HCEC 1CT (cell line): ENCODE measurements at places on chromosomes 4 and X.

GRCh38 chr4:29805245-29805644 is 914.9 kb upstream of the PCDH7 start:
- DNase-seq = no peak

GRCh38 chr4:156377036-156377710 is 423.5 kb upstream of the CTSO start:
- peak; percentile 17 for DNase-seq

DNA sequence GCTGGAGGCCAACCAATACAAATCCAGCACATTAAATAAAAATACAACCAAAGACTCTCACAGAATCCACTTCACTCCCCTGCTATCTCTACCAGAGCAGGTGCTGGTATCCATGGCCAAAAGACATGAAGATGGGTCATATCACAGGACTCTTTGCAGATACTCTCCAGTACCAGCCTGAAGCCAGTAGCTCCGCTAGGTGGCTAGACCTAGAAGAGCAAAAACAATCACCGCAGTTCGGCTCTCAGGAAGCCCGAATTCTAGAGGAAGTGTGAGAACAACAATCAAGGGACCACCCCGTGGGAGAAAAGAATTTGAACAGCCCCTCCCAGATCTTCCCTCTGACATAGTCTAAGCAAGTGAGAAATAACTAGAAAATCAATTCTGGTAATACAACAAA is 20.2 kb downstream of the CLIC2 start:
- no peak for DNase-seq

DNA sequence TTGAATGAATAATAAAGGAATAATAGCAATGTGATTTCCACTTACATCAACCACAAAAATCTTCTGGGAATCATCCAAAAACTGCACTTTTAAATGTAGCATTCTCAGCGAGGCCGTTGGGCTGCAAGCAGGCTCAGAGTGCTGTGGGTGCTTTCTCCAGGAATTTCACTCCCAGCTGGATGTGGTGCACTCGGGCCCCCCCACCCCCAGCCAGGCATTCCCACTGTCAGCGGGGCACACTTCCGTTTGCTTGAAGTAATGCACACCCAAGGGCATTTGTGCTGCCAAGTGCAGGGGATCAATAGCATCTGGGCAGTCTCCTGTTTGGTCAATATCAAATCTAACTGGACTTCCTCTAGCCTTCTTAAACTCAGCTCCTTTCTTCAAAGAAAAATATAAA is at the start of gene FRMD7:
FRMD7 (minus strand) TSS at position 278 of the 400 bp plus-strand sequence; CDS start at position 102, 176 bp downstream.
- no peak for DNase-seq

- DNase-seq = no peak
Measured at GRCh38 chr4:48119646-48120045, 14.4 kb downstream of the TXK start.

GRCh38 chr4:2441393-2442174 is 22.8 kb downstream of the CFAP99 start:
- peak; percentile 22 for DNase-seq

GRCh38 chrX:22037225-22037624 is 5.1 kb downstream of the PHEX start:
- no peak for DNase-seq

DNA sequence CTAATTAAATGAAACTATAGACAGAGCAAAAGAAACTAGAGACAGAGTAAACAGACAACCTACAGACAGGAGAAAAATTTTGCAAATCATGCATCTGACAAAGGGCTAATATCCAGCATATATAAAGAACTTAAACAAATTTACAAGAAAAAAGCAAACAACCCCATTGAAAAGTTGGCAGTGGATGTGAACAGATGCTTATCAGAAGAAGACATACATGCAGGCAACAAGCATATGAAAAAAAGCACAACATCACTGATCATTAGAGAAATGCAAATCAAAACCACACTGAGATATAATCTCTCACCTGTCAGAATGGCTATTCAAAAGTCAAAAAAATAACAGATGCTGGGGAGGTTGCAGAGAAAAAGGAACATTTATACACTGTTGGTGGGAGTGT is 14.8 kb downstream of the ZNF280C start:
- no peak for DNase-seq

DNA sequence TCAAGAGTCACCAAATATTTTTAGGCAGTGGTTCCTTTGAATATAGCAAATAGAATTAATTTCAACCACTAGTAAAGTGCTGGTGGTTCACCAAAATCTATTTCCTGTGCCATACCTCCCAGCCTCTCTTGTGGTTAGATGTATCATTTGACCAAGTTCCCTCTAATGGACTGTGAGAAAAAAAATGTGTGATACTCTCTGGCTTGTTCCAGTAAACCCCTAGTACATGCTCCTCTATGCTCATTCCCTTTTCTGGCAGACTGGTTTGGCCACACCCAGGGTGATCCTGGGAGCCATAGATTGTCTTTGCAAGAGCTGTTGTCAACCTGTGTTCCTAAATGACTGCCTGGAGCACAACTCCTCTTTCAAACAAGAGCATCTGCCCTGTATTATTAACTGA is 109.5 kb downstream of the FRAS1 start:
- no peak for DNase-seq

GRCh38 chr4:70203601-70204000 is 8.1 kb downstream of the ODAM start:
- no peak for DNase-seq

DNA sequence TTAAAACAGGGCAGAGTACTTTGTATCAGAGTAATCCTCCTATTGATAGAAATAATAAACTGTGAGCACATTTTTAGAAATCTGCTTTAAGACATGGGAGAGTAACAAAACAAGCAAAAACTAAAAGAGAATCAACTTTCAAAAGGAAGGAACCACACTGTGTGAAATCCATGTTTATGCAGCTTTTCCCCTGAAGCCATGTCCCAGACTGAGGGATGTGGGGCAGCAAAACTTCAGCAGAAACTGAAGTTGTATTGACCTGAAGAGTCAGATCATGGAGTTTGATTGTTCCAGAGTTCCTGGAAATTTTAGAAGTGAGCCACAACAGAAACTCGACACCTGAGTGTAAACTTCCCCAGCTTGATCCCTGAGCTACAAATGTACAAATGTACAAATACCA is 53.2 kb downstream of the COMMD8 start:
- DNase-seq = no peak

DNA sequence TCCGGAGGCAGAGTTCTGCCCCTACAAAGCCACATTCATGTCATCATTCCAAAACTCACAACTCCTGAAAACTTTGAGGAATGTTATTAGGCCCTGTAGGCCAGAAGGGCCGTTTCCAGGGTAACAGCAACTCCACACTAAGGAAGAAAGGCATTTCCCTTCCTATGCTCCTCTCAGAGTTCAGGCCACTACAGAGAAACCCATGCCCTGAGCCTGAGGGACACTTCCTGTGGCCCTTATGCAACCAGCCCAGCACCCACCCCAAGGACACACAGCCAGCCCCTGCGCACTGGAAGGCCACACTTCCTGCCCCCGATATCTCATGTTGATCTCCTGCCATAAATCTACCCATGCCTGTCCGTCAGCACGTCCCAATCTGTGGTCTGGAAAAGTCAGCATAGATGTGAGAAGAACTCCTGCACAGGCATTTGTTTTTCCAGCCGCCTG is 289.3 kb downstream of the BCOR start:
- peak; percentile 65 for DNase-seq

- DNase-seq = no peak
Measured at GRCh38 chr4:66219401-66219800, 549.1 kb upstream of the EPHA5 start.

- DNase-seq = no peak
Measured at GRCh38 chr4:184955636-184956035, 62.7 kb upstream of the HELT start.

GRCh38 chr4:68167706-68168105 is 38.0 kb upstream of the TMPRSS11F start:
- no peak for DNase-seq

GRCh38 chr4:35493977-35494376 is 750.3 kb downstream of the ARAP2 start:
- no peak for DNase-seq

DNA sequence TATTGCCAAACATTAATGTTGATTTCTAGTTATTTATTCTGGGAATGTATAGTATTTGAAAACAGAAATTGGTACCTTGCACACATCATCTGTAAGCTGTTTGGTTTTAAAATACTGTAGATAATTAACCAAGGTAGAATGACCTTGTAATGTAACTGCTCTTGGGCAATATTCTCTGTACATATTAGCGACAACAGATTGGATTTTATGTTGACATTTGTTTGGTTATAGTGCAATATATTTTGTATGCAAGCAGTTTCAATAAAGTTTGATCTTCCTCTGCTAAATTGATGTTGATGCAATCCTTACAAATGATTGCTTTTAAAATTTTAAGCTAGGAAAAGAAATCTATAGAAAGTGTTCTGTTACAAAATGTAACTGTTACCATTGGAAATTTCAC is 30.8 kb upstream of the FMR1NB start:
- no peak for DNase-seq

- DNase-seq = peak; percentile 34
Measured at GRCh38 chr4:175560604-175561003, 251.5 kb downstream of the GPM6A start.

- no peak for DNase-seq
Measured at GRCh38 chr4:112651641-112652040, 14.7 kb downstream of the LARP7 start.

- no peak for DNase-seq
Measured at GRCh38 chr4:78720204-78720603, 55.9 kb upstream of the BMP2K start.

DNA sequence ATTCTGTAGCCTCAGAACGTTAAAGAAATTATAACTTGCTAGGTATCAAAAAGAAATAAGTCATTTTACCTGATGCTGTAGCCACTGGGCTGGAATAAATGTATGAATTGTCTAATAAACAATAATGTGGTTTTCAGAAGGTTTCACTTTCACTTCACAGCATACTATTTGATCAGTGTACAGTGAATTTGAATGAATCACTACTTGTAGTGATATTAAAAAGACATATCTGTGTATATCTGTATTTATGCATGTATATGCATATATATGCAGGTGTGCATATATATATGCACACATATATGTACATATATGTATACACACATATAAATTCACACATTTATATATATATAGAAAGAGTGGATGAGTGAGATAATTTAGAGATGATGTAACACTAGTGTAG is 440.0 kb upstream of the PCDH10 start:
- no peak for DNase-seq

- no peak for DNase-seq
Measured at GRCh38 chrX:40095583-40096394, 2.0 kb downstream of the BCOR start.

GRCh38 chr4:62640296-62640695 is 1440.2 kb downstream of the ADGRL3 start:
- DNase-seq = no peak
